ENCODE measurements at places on chromosomes 7 and 10.

- DNase-seq = no peak
These were observed 65.6 kb upstream of the ADO start for GRCh38 chr10:62738916-62739315.

DNA sequence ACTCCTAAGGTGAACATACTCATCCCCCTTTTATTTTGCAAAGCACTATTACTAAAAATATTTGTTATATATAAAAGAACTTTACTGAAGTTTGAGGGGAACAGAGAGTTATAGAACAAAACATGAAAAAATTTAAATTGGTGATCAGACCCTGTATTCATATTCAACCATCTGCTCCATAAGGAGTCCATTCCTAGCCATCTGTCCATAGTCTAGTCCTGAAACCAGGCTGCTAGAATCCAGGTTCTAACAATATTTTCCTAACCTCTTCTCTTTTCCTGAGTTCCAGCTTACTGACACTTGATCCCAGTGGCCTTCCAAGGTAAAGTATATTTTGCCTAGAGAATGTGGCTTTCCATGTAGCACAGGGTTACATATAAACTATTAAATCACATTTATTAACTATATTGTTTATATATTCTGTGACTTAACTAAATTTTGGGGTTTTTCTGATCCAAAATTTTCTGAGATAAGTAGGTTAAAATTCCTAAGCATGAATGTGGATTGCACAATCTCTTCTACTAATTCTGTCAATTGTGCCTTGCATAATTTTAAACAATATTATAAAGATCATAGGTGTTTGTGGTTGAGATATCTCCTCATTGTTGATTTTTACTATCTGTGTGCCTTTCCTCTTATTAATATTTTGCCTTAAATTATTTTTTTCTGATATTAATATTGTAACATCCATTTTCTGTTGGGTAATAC lies 137.6 kb upstream of the MAGI2 start:
- no peak for DNase-seq

DNA sequence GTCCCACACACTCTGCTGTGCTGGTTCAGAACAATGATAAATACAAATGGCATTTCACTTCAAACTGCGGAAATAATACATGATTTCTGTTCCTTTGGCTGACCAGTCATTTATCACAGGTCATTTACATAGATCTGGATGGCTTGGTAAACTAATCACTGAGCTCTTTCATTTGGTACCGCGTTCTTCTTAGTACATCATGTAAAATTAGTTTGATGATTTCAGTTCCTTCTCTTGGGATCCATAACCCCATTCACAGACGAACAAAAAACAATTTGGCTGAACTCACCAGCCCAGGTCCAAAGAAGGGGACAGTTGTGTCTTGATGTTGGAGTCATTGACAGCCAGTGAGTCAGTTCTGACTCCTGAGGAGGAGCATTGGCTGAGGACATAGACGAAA lies 689.8 kb downstream of the INHBA start:
- DNase-seq = no peak

- DNase-seq = no peak
These were observed 629.7 kb downstream of the ACTR3B start for GRCh38 chr7:153389261-153389660.

DNA sequence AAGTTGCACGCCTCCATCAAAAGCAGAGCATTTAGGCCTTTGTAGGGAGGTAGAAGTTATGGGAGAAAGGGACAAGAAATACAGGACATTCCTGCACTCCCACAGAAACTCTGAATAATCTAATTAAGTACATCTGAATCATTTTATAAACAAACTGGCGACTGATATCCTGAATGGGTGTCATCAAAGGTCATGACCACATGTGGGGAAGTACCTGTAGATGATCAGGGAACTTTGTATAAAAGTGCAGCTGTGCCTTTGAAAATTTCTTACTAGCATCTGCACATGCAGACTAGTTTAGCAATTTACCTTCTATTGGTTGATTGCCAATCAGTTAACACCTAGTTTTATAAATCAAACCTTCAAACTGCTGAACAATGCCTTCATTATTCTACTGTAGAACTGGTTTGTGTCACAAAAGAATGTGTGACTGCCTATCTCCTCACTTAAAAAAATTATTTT lies 17.1 kb downstream of the STEAP4 start:
- DNase-seq = no peak

- DNase-seq = no peak
These were observed 121.6 kb downstream of the LRRC18 start for GRCh38 chr10:48818081-48818480.

DNA sequence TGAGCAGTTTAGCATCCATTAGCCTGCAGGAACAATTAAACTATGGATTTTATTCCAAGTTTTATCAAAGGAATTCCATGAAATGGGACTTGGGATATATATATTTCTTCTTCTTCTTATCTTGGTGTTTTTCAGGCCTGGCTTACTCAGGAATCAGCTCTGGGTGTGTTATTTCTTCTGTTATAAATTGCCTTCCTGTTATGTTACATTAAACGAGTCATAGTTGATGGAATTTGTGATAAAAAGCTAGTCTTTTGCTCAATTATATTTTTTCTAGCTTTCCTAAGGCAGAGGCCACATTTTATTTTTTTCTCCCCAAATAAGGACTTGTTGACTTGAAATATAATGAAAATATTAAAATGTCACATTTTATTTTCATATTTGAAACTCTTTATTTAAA lies 141.3 kb downstream of the EPC1 start:
- no peak for DNase-seq

- no peak for DNase-seq
These were observed 65.3 kb upstream of the SLF2 start for GRCh38 chr10:100847440-100847839.

DNA sequence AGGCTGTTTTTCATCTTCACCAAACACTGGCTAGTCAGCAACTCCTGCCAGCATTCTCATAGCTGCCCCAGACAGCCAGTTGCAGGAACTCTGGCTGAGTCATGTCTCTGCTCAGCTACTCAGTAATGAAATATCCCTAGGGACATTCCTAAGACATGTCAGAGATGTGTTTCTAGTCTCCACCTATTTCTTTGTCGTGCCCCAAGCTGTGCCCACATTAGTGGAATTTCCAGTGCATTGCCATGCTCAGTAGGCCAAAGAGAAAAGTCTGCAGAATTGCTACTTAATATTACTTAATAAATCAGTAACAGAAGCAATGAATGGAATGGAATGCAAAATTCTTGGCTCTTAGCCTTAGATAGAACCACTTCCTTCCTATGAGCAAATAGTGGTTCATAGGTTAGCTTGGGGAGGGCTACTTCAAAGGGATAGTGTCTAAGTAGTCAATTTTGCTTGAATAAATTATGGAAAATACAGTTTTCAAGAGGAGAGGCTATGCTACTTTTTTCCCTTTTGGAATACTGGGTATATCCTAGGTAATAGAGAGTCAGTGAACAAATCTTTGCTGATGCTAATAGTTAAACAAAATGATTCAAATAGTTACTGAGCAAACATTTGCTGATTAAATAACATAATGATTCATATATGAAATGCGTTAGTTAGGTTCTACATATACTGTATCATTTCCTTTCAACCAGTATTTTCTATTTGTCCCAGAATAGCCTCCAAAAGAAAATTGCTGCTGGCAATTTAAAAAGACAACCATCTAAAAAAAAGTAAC lies 23.6 kb upstream of the SEMA3C start:
- DNase-seq = peak; percentile 85

DNA sequence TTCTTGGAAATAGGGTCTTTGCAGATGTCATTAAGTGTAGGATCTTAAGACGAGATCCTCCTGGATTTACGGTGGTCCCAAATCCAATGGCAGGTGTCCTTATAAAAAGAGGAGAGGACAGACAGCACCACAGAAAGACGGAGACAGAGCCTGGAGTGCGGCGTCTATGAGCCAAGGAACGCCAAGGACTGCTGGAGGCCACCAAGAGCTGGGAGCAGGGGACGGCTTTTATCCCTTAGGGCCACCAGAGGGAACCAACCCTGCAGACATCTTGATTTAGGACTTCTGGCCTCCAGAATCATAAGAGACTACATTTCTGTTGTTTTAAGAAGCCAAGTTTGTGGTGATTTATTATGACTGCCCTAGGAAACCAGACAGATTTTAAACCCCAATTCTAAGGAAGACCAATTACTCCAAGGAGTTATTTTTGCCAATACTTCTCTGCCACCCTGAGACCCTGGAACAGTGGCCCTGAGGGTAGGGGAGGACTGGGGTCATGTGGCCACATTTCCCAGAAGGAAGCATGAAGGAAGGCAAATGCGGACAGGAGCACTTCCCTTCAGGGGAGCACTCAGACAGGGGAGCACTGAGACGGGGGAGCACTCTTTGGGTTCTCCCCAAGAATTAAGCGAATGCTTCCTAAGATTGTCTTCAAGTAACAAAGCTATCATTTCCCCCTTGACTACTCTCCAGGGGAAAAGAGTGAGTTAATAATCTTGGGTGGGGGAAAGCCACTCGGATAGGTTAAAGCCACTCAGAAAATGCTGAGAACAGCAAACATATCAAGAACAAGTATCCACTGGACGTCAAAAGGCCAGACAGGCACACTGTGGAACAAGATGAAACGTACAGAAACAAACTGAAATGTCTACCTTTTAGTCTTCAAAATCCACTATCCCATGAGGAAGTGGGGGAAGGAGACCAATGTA lies 67.5 kb downstream of the CHST15 start:
- DNase-seq = no peak

Measured in brain pericyte (primary cell).